ENCODE measurements at places on chromosomes 7 and 10. TPM values are rescaled to one million over a fixed set of nuclear protein-coding genes. Genes with fewer than 3 reads are reported as not detected.

Gene TEX36
- not detected for total RNA-seq

Gene C7orf33
- total RNA-seq = not detected

Gene CDNF
- total RNA-seq = 0.51 TPM

Gene IL6
- total RNA-seq = 23.2 TPM

Gene TBXAS1
- 2.4 TPM for total RNA-seq

Gene MACC1
- total RNA-seq = 0.05 TPM
